ENCODE measurements at places on chromosomes 2 and 18. TPM values are rescaled to one million over a fixed set of nuclear protein-coding genes. Genes with fewer than 3 reads are reported as not detected.

DNA sequence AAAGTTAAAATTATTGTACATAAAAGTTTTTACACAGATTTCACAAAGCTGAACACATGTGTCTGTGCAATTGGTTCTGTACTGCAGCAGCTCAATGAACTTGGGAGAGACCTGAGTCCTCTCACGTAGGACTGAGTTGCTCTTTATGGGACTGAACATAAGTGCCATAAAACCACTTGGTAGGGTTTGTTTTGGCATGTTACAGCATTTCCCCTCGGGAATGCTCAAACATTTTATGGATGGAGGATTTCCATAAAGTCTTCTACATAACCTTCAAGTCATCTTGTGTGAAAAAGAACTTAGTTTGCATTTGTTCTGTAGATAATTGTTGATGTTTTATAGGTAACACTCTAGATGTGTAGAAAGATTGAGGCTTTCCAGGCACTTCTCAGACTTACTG is 15.9 kb downstream of the LYPD6 start:
- DNase-seq, result no peak

Gene IL1RL2
- 1.7 TPM for total RNA-seq

GRCh38 chr2:132429351-132429750 is 12.7 kb downstream of the GPR39 start:
- no peak for DNase-seq

GRCh38 chr2:2027271-2027670 is 283.0 kb upstream of the PXDN start:
- DNase-seq, result no peak

GRCh38 chr2:134245340-134245984 is 8.4 kb upstream of the MGAT5 start:
- peak; percentile 82 for DNase-seq
